Psoas muscle (tissue), 8 donors: ENCODE measurements at places on chromosomes 6 and 20.

DNA sequence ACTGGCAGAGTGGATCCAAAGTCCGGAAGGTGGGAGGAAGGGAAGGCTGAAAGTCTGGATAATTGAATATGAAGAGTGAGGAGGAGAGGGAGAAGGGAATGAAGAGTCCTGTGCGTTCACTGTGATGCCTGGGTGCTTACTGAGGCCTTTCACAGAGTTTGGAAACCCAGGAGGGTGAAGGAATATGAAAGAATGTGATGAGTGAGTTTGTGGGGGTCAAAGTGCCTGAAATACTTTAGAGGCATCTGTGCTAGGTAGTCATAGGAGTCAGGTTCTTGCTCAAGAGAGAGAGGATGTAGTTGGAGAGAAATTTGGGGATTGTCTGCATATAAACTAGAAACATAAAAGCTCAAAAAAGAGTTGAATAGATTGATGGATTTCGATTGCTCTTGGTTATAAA lies 20.7 kb downstream of the NKX2-4 start:
- DNase-seq: no peak

- no peak for DNase-seq
Measured at GRCh38 chr6:586553-586952, 70.3 kb downstream of the HUS1B start.

GRCh38 chr6:11248974-11249761 lies 16.7 kb upstream of the NEDD9 start:
- no peak for DNase-seq

DNA sequence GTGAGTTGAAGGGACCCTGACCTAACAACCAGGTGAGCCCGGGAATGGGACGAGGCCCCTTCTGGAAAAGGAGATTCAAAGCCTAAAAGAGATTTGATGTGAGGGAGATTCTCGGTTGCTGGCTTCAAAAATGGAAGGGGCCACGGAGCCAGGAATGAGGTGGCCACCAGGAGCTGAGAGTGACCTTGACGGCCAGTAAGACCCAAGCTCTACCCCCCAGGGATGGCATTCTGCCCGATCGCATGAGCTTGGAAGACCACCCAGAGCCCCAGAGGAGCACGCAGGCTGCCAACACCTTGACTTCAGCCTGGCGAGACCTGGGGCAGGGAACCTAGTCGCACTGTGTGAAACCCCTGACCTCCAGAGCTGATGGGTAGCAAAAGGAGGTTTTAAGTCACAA lies 163.9 kb downstream of the BMP7 start:
- no peak for DNase-seq

GRCh38 chr6:168022488-168023321 lies 25.2 kb downstream of the KIF25 start:
- no peak for DNase-seq

DNA sequence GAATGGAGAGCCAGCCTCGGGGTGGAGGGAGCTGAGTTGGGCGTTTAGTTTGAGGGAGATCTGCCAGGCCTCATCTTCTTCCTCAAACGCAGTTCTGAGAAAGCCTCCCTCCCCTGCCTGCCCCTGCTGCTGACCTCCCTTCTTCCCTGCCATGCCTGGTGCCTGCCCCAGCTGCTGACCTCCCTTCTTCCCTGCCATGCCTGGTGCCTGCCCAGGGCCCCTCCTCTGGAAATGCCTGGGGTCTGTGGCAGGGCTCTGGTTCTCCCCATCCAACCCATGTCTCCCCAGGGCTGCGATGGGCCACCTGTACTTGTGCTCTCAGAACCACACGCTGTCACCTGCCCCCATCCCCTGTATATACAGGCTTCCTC lies 114.6 kb downstream of the VEGFA start:
- DNase-seq: no peak

DNA sequence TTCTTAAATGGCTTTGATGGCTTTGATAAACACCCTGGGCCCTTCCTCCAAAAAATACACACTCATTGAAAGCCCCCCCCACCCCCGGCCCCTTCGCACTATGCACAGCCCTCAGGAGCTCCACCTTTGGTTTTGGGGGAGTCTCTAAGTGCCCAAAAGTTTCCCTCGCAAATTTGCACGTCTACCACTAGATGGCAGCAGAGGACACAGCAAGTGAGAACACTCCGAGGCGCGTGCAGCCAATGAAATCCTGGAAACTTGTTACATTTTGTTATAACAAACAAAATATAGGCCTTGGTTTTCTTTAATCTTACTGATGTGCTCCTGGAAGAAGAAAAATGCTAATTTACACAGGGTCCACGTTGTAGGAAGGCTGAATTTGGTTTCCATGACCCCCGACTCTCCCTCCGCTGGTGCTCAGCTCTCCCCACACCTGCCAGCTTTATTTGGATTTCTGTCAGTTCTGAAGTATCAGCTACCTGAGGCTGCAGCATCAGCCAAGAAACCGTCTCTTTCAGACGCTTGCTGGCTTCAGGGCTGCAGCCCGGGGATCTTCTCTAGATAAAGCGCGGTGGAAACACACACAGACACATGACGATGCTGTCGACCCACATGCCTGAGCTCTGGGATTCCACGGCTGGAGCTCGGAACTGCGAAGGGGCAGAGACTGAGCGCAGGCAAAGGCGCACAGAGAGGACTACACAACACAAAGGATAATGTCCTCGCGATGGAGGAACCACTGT lies 148.3 kb upstream of the RPS6KA2 start:
- no peak for DNase-seq

DNA sequence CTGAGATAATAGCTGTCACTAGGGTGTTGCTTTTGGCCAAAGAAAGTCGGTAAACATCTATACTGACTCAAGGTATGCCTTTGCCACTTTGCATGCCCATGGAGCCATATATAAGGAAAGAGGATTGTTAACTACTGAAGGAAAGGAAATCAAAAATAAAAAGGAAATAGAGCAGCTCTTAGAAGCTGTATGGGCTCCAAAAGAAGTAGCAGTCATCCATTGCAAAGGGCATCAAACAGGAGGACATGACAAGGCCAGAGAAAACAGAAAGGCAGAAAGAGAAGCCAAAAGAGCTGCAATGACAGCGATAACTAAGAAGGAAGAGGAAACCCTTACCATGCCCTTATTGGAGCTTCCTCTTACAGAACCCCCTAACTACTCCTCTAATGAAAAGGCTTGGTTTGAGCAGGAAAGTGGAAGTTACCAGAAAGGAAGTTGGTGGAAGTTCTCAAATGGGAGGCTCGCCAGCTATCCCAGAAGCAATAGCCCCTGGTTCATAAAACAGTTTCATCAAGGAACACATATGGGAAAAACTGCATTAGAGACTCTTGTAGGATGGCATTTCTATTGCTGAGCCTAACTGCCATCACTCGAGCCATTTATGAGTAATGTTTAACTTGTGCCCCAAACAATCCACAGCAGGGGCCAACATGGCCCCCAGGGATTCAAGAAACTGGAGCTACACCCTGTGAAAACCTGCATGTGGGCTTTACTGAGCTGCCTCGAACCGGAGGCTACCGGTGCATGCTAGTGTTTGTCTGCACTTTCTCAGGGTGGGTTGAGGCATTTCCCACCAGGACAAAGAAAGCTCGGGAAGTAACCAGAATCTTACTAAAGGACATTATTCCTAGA lies 7.0 kb downstream of the IL22RA2 start:
- DNase-seq: no peak

DNA sequence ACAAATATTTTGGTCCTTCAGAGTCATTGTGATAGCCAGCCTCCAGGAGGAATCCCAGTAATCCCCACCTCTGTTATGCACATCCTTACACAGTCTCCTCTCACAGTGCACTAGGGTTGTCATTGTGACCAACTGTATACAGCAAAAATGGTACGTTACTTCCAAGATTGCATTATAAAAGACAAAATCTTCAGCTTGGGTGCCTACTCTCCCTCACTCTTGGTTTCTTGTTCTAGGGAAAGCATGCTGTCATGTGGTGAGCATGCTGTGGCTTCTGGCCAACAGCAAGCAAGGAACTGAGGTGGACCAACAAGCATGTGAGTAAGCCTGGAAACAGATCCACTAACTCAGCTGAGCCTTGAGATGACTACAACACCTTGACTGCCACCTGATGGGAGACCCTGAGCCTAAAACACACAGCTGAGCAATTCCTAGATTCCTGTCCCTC lies 130.1 kb upstream of the DST start:
- DNase-seq: peak; percentile 79

DNA sequence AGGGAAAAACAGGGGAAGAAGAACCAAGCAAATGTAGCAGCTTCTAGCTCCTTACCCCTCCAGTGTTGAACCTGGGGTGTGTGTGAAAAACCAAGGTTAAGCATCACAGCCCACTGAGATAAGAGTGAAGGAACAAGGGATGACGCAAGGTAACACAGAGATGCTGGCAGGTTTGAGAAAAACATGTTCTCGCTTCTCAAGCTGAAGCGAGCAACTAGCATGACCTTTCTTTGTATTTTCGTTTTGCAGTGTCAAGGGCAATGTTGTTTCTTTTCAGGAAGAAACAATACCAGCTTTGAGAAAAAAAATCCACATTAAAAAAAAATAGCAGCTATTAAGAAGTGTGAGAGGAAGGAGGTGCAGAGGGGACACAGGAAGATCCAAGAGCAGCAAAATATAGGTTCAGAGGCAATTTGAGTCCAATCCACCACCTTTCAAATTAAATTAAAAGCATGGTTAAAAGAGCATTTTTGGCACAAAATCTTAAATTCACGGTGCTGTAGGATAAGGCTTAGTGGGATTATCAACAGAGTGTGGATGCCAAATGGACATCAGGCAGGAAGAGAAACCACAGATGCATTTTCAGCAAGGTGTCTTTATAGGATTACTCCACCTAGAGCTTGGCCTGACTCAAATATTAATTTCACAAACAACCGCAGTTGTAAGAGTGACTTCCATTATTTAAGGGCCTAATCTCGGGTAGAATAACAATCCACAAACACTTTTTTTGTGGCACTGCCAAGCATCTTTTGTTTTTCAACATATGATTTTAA lies 70.9 kb downstream of the SYNE1 start:
- no peak for DNase-seq

DNA sequence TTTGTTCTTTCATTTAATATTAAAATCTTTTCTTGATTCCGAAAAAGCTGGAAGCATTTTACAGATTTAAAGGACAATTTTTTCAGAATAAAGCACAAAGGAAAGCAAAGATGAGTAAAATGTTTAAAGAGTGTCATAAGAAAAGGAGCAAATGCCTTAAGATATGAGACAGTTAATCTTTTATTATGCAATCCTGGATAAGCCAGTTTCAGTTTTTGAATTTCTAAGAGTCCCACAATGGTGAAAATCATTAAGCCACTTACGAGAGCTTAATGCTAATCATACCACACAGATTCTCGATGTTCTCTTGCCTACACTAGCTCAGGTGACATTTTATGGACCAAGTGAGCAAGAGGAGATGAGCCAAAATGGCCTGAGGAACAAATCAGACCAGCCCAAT lies 103.7 kb upstream of the RNF217 start:
- no peak for DNase-seq

DNA sequence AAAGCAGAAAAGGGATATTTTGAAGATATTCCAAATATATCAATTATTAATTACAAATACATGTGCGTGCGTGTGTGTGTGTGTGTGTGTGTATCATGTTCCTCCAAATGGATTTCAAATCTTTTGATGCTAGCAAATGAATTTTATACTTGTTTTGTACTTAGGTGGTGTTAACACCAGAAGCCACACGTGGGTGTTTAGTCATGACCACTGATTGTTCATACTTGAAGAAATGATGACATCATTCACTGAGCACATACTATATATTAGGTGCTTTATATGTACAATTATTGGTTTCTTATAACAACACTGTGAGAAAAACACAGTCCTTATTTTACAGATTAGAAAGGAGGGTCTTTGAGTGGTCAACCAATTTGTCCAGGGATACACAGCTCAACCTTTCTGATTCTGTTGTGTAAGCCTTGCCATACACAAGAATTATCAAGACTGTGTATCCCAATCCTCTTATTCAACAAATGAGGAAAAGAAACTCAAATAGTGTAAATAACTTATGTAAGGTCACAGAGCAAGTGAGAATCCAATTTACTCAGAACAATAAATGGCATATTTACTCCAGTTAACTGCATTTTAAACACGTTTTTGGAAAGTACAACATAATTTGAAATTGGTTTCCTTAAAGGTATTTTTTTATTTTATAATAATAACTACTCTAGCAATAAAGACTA lies 88.5 kb downstream of the BCAS1 start:
- no peak for DNase-seq

GRCh38 chr6:150622941-150623874 lies 23.5 kb downstream of the PLEKHG1 start:
- no peak for DNase-seq

DNA sequence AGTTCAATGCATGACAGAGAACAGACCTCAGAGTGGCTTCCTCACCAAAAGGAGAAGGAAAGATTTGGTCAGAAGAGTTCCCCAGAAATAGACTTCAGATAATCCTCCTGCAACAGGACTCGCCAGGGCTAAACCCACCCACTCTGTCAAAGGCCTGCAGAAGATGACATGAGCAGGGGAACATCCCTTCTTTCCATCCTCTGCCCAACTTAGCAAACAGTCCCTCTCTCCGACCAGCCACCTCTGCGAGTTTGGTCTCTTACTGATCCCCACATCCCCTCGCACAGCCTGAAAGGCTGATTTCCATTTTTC lies 7.5 kb downstream of the NFATC2 start:
- DNase-seq: no peak

DNA sequence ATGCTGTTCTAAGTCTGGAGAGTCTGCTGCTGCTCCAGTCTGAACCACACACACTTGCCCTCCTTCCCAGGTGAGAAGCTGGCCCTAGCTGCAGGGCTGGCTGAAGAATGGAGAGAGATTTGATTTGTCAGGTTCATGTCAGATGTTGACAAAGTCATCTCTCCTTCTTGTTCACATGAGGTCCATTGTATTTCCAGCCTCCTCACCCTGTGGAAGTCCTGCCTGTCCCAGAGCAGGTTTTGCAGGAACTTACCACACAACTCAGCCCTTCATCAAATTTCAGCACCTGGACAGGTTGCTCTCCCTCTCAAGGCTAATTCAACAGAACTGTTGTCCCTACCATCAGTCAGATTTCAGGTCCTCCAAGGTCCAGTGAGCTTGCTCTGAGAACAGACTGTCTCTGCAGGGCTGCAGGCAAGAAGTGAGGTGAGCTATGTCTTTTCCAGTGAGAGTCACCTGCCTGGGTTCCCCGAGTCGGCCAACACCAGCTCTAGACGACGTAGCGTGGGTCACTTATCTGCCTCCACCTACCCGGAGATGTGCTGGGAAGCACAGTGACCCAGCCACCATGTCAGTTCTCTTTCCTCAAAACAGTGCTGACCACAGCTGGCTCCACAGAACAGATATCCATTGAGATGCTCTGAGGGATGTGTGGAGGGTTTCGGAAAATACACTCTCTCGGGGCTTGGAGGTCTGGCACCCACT lies 58.0 kb upstream of the CD93 start:
- no peak for DNase-seq

GRCh38 chr6:38638941-38639497 lies 710 bp downstream of the BTBD9 start:
- DNase-seq: no peak

- no peak for DNase-seq
Measured at GRCh38 chr6:25053875-25054371, 118.2 kb upstream of the RIPOR2 start.

- DNase-seq: peak; percentile 59
Measured at GRCh38 chr6:45423824-45424450, 46.2 kb upstream of the SUPT3H start.

DNA sequence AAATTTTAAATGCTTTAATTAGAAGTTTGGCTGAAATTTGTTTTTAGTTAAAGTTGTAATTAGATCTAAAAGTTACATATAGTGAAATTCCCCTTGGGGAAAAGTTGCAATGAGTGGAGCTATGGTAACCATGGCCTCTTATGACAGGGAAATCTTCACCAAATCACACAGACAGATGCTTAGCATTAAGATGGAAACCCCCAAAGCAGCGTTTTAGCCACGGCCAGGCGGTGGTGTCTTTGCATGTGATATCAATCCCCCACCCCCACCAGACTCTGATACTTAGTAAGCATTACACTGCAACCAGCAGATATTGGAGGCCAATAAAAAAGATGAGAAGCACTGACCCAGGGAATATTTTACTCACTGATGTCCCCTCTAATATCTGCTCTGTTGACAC lies 75.7 kb downstream of the REPS1 start:
- no peak for DNase-seq
